ENCODE measurements at places on chromosomes 2 and 18.

DNA sequence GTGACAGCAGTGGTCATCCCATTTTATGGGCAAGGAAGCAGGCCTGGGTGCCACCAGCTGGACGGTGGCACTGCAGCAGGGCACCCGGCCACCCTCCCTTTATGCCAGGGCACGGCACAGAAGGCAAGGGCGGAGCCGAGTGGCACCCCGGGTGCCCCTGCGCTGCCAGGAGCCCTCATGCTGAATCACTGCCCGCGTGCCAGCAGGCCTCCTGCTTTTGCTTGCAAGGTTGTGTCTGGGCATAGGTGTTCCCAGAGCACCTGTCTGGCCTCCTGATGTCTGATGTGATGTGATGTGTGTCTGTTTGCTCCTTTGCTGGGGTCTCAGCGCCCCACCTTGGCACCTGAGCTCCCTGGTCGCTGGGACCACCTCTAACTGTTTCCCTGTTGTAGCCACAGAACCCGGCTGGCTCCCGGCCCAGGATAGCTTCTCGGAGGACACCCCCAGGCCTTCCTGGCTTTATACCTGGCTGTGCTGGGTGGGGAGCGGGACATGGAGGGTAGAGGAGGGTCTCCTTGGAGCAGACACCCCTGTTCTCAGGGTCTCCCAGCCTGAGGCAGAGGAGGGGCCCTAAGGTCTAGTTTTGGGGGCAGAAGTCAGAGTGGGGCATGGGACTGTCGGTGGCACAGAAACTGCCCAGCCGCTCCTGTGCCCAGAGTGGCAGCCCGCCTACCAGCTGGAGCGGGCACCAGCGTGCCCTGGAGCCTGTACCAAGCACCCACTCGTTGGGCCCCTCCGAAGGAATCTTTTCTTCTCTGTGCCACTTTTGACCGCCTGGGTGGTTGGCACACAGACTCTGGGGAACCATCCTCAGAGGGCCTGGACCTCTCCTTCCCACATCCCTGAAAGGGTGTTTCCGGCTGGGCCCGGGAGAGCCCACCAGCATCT, 3.6 kb downstream of the GPC1 start:
- no peak for DNase-seq

DNA sequence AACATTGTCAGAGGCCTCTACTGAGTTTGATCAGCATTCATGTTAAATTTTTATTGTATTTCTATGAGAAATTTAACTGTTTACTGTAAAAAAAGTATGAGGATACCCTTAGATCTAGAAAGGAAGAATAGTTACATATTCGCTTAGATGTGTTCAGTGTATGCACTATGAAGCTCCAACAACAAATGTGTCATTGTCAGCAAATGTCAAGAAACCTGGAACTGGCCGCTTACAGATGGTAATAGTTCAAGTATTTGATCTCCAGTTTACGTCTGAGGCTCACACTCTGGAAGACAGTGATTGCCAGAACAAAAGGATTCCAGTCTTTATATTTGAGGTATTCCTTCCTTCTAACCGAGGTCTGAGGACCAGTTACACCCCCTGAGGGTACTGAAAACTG, 921.2 kb upstream of the LRRTM1 start:
- DNase-seq, result no peak

DNA sequence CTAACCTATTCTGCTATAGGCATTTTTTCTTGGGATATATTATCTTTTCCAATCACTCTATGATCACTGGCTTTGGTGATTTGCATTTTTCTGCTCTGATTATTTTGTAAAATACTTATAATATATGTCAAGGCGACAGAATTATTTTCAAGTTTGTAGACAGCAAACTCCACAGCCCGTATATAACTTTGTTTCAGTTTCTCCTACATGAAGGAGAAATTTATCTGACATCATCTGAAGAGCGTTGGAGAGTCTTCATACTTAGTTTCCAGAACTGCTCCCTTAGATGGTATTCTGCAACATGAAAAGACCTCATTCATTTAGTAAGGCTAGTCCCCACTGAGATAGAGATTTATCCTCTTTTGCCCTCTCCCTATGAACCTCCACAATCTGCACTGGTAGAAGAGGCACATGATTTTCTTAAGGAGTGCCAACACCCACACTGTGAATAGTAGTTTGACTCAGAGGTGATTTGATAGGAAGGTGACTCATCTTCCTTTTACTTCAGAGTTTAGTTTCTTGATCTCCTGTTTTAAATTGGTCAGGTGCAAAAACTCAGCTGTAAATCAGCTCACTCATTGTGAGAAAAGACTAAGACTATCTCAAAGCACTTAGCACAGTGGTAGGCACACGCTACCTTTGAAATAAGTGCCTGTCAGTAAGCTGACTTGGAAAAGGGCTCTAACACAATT, 1848.6 kb upstream of the CELF4 start:
- DNase-seq, result no peak

DNA sequence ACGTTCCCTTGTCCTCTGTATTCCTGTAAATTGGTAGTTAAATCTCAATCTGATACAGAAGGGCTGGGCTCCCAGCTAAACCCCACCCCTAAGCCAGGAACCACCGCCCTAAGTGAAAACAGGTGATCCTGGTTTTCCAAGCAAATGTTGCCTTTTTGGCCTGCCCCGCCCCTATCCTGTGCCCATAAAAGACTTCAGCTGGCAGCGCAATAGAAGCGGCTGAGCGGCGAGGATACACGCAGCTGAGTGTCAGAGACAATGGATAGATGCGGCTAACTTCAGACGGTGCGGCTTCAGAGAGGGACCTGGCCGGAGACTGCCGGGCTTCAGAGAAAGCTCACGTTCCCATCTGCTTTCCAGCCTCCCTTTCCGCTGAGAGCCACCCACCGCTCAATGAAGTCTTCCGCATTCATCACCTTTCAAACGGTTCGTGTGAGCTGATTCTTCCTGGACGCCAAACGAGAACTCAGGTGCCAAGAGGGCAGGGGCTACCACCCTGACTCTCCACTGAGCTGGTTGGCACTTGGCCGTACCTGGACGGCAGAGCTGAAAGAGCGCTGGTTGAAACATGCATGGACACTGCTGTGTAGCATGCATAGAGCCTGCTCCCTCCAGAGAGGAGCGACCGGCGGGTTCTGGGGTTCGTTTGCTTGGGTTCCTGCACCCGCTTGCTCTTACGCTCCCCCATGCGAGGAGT, 49.5 kb upstream of the POLE4 start:
- no peak for DNase-seq

DNA sequence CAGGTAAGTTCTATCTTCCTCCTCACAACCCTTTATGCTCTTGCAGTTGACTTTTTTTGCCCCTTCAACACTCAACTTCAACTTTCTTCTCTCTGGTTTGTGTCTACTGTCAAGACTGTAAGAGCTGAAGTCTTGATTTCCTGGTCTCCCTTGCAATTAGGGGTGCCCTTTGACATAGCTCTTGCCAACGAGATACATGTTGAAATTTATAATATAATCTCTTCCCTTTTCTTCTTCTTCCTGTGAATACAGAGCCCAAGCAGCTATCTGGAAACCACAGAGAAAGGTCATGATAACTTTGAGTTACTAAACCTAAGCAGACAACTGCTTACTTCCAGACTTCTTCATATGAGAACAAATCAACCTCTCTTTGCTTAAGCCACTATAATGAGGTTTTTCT, 163.5 kb downstream of the MC4R start:
- DNase-seq, result no peak
